ENCODE measurements at places on chromosomes 6 and 20. TPM values are rescaled to one million over a fixed set of nuclear protein-coding genes. Genes with fewer than 3 reads are reported as not detected.

Gene DYNLT2
- total RNA-seq: 0.85 TPM

Gene ZSCAN31
- total RNA-seq: 19.7 TPM

Gene SRMS
- not detected for total RNA-seq

Gene NINL
- total RNA-seq: 10.1 TPM

Gene DEFB110
- not detected for total RNA-seq

DNA sequence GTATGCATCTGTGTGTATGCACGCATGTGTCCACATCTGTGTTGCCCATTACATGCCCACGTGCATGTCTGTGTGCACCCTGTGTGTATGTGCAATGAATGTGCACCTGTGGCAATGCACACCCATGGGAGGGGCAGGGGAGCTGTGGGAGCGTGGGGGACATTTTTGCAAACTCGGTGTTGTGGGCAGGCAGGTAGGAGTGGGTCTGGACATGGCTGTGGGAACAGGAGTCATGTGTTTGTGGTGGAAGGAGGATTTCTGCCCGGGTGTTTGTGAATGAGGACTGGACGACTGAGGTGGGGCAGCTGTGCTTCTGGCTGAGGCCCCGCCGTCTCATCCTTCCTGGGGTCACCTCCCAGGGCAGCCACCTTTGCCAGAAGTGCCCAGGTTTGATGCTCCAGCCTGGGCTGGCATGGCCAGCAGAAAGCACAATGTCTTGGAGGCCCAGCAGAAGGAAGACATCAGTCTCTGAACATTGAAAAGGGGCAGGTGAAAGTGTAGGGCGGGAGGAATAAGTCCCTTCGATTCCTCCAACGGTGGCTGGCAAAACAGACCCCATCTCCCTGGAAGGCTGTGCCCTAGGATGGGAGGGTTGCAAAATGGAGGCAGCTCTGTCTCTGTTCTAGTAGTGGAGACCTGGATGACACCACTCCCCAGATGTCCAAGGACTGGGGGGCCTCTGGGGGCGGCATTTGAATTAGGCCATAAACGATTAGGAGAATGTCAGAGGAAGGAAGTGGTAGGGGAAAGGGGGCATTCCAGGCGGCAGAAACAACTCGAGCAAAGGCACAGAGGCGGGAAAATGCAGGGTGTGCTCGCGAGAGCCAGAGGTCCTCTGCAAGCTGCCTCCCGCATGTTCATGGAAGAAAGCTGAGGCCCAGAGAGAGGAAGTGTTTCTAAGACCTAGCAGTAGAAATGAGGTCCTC lies 19.1 kb upstream of the ARMC12 start:
- DNase-seq: no peak

- DNase-seq: no peak
These were observed 73.5 kb upstream of the DST start for GRCh38 chr6:56716229-56716628.

- no peak for DNase-seq
These were observed 744.1 kb downstream of the DHX35 start for GRCh38 chr20:39706184-39706663.

DNA sequence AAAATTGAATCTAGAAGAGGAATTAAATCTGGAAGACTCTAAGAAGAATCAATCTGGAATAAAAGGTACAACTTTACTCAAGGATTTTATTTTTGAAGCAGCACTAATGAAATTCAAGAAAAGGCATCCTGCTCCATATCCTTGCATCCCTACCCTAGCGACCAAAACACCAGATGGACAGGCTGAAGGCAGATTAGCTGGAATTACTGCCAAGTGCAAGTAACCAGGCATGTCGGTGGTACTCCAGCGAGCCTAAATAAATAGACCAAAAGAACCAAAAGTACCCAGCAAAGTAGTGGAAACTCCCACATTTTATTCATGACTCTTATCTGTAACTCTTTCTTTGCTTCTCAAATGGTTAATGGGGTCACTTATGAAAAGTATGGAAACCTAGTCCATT lies 21.0 kb downstream of the OPRM1 start:
- no peak for DNase-seq

DNA sequence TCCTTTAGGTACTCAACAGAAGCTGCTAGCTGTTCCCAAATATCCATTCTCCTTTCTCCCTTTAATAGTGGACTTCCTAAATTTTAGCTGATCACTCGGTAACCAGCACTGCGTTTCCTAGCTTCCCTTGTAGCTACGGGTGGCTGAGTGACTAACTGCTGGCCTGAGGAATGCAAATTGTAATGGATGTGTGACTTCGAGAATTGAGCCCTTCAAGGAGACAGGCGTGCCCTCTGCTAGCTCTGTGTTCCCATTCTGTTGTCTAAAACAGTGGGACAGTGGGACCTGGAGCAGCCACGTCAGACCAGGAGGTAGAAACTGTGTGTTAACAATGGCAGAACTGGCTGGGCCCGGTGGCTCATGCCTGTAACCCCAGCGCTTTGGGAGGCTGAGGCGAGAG lies 56.5 kb downstream of the SCML4 start:
- DNase-seq: no peak

DNA sequence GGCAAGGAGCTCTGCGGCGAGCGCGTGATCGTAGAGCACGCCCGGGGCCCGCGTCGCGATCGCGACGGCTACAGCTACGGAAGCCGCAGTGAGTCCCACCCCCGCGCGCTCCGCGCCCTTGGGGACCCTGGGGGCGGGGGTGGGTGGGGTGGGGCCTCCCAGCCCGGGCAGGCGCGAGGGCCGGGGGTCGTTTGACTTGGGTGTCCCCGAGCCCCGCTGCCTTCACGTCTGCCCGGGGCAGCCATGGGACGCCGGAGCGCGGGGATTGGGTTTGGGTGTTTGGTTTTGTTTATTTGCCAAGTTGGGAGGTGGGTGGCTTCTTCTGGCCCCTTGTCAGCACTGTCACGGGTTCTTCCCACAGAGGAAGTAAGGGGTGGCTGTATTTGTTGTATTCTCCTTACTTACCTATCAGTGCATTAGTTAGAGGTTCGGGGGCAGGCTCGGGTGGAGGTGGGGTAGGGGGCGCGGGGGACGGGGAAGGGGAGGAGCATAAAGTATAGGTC lies 777 bp downstream of the SRSF6 start:
- no peak for DNase-seq

GRCh38 chr20:39534846-39535245 lies 572.7 kb downstream of the DHX35 start:
- no peak for DNase-seq

- DNase-seq: no peak
These were observed 88.5 kb downstream of the LY86 start for GRCh38 chr6:6676910-6677441.

- DNase-seq: peak; percentile 61
These were observed 4.3 kb downstream of the PREX1 start for GRCh38 chr20:48823476-48823875.

- DNase-seq: no peak
These were observed 164.1 kb downstream of the SYNDIG1 start for GRCh38 chr20:24633521-24633920.

GRCh38 chr20:33092361-33092760 lies 12.9 kb downstream of the BPIFB4 start:
- DNase-seq: no peak

GRCh38 chr6:75052491-75052890 lies 153.4 kb downstream of the COL12A1 start:
- no peak for DNase-seq

GRCh38 chr6:34052918-34053608 lies 92.8 kb downstream of the GRM4 start:
- DNase-seq: no peak

DNA sequence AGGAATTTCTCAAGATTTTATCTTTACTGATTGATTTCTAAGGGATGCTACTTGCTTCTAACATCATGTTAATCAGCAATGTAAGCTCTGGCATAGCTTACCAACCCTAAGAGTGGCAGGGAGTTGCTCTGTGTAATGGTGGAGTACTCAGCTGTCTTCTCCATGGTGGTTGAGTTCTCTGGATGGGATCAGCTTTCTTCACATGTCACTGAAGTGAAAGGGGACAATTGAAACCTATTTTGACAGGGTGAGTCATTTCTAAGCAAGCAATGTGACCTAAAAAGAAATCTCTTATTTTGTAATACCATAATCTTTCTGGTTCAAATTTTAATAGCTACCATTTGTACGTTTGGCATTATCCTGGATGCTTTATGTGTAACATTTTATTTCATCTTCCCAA lies 430.4 kb downstream of the GJA1 start:
- no peak for DNase-seq

- no peak for DNase-seq
These were observed 391.8 kb downstream of the SAMD5 start for GRCh38 chr6:147900247-147900830.

DNA sequence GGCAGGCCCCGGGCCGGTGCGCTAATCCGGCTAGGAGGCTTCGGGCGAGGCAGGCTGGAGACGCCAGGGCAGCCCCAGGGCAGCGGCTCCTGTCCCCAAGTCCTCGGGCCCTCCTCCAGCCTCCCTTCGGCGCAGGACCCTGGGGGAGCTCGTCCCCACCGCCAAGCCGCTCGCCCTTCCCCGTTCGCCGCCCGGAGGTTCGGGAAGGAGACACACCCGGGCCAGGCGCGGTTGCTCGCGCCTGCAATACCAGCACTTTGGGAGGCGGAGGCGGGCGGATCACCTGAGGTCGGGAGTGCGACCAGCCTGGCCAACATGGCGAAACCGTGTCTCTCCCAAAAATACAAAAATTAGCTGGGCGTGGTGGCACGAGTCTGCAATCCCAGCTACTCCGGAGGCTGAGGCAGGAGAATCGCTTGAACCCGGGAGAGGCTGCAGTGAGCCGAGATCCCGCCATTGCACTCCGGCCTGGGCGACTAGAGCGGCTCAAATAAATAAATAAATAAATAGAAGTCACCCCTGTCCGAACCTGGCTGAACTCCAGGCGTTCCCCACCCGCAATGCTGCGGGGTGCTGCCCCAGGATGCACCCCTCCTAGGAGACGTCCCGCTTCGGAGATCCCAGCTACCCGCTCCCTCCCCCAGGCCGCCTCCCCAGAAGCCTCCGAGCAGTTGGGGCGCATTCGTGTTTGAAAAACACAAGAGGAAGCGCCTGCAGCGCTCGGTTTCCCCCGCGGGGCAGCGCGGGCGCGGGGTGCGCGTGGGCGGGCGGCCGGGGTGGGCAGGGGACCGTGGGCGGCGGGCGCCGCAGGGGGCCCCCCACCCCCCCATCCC lies 27.5 kb downstream of the SERPINB9 start:
- no peak for DNase-seq

DNA sequence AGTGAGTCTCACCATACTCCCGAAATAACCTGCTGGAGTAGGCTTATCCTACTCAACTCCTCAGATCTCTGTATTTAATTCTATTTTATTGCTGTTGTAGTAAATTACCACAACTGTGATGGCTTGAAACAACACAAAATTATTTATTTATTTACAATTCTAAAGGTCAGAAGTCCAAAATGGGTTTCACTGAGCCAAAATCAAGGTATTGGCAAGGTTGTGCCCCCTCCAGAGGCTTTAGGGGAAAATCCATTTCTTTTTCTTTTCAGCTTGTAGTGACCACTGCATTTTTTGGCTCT lies 869 bp upstream of the SLC17A2 start:
- no peak for DNase-seq

DNA sequence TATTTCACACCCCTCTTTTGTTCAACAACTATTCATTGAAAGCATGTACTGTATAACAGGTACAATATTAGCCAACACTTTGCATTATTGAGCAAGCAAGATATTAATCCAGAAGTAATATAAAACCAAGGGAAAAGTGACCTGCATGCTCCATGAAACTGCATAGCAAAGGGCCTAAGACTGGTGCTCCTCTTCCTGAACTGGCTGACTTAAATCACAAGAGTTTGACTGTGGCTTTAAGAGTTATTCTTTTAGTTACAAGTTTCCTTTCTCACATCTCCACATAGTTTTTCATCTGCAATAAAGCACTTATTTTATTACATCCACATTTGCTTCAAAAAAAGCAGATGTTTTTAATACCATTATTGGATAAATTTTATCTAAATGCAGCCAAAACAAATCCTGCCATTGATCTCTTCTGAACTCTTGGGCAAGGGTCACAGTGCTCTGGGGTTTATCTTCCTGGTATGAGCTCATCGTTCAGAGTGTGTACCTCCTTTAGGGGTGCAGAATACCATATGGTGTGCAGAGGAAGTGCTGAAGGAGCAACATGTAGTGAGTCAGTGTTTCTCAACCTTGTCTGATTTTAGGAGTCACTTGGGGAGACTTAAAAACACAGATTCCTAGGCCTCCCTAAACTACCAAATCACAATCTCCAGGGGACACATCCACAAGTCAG lies 1225.9 kb upstream of the MAP3K7 start:
- DNase-seq: no peak

GRCh38 chr20:24033151-24033550 lies 44.6 kb upstream of the GGTLC1 start:
- no peak for DNase-seq
